ENCODE measurements at places on chromosomes 16 and 17.
A peak's percentile ranks its signal among the peaks of the same experiment; 100 is the strongest.

DNA sequence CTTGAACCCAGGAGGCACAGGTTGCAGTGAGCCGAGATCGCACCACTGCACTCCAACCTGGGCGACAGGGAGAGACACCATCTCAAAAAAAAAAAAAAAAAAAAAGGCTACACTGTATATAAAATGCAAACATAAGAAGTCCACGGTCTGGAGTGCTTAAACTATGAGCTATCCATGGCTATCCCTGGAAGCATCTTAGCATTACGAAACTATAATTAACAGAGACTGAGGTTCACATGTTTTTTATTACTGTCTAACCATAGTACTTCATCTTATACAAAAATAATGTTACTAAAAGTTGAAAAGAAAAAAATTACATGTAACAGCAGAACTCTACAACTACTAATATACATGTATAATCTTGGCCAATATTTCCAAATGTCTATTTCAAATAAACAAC, 32.8 kb downstream of the HELZ start:
- DNase-seq = no peak

GRCh38 chr17:17361867-17362539, 58.8 kb downstream of the NT5M start:
- DNase-seq = no peak

- no peak for DNase-seq
Observed at GRCh38 chr16:16014329-16015224, 65.2 kb downstream of the ABCC1 start.

GRCh38 chr17:42283241-42284023, 4.9 kb upstream of the STAT5A start:
- no peak for DNase-seq

- no peak for DNase-seq
Observed at GRCh38 chr17:49229805-49230600, 584 bp downstream of the PHOSPHO1 start.

GRCh38 chr16:85028685-85029407, 1.3 kb downstream of the KIAA0513 start:
- DNase-seq = no peak

DNA sequence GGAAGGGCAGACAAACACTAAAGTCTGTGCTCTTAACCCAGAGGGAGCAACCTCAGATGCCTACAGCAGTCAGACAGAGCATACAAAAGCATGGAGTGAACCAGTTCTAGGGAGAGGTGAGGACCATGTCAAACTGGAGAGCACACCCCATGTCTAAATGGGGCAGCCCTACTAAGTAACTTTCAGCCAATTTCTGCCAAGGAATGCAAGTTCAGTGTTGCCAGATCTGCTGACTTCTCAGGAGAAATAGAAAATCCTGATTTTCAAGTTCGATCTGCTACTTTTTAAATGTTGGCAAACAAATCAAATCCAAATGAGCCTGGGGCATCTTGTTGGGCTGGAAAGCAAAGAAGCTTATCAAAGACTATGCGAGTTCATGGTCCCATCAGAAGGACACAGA, 17.5 kb upstream of the SCNN1B start:
- DNase-seq = no peak

- DNase-seq = no peak
Observed at GRCh38 chr16:12449795-12450194, 353.9 kb downstream of the CPPED1 start.

- DNase-seq = no peak
Observed at GRCh38 chr17:76408037-76408849, 23.8 kb downstream of the SPHK1 start.

DNA sequence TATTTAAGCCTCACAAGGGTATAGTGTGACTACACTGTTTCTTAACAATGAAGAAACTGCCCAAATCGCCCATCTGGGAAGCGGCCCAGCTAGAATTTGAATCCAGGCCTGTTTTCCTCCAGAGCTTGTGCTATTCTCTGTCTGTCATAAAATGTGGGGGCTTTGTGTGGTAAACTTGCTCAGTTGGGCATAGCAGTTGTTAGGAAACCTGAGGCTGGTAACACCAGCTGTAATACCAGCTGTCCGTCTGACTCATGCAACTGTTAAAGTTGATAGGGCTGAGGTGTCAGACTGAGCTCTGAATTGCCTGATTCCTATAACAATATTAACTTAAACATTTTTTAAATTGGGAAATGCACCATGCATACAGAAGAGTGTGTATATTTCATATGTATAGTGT, 9.3 kb downstream of the NOD2 start:
- no peak for DNase-seq

DNA sequence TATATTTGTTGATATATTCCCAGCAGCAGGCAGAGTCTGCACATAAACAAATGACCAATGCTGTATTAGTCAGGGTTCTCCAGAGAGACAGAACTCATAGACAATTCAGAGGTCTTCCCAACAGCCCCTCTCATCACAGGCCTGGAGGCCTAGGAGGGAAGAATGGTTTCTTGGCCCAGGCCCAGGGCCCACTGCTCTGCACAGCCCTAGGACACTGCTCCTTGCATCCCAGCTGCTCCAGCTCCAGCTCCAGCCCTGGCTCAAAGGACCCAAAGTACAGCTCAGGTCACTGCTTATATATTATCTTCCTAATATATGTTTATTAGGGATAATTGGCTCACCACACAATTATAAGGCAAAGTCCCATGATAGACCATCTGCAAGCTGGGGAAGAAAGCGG, 749.9 kb downstream of the KCNJ2 start:
- no peak for DNase-seq

- no peak for DNase-seq
Observed at GRCh38 chr17:2267354-2267753, 36.2 kb downstream of the SMG6 start.

- DNase-seq = peak; percentile 64
Observed at GRCh38 chr17:67194134-67194533, 50.9 kb downstream of the HELZ start.

DNA sequence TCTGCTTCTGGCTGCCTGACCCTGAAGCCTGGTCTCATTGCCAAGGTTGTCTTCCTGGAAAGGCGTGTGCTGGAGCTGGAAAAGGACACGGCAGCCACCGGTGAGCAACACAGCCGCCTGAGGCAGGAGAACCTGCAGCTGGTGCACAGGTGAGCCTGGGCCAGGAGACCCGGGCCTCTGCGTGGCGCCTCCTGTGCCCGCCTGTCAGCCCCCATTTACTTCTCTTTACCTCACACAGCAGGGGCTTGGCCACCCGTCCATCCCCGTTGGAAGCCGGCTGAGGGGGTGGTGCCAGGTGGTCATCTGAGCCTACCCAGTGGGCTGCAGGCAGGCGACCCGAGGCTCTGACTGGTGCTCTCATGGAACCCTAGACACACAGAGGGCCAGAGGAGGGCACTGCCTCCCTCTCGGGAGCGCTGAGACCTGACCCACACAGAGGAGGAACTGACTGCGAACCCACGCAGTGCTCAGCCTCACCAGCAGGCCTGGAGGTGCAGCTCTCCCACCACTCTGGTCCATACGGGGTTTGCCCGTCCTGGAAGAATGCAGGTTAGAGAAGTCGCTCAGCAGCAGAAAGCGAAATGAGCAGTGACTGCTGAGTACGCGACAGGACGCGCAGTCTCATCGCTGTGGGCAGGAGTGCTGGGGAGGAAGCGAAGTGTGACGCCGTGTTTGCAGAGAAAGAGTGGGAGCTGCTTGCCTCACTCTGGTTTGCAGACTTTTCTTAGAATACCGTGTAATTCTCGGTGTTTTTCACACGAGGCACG, 21.9 kb upstream of the CAPN15 start:
- DNase-seq = no peak

GRCh38 chr16:75012380-75013081, 13.7 kb downstream of the ZNRF1 start:
- no peak for DNase-seq

- no peak for DNase-seq
Observed at GRCh38 chr17:59859444-59860025, 33.2 kb downstream of the TUBD1 start.

DNA sequence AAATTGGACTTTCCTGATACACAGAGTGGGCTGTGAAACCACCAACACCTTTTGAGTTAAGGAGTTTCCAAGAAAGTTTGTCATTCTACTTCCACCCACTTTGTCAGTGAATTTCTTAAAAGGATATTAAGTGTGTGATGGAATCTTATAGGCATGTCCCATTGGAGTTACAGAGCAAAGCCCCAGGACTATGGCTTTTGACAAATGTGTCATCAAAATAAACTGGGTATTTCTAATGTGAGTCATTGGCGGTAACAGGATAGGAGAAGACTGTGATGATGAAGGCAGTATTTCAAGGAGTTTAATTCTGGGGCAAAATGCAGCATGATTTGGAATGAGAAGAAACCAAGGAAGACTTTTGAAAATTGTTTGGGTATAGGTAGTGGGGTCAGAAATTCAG, 1013.8 kb upstream of the EEF2KMT start:
- DNase-seq = no peak

DNA sequence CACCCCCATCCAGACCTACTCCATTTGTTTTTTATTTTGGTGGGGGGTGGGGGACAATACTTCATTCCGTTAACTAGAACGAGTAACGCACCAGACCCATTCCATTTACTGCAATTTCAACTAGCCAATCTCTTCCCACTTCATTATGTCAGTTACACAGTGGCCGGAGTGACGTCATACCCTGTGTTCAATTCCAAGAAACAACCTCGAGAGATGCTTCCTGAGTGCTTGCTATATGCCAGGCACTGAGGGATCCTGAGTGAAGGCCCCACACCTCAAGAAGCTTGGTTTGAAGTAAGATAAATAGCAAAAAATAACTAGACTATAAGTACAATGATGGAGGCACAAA, 9.1 kb upstream of the SIAH1 start:
- DNase-seq = no peak

- DNase-seq = no peak
Observed at GRCh38 chr17:54860617-54861470, 39.8 kb upstream of the TOM1L1 start.

GRCh38 chr17:72903522-72903921, 189.0 kb downstream of the SLC39A11 start:
- DNase-seq = no peak

- DNase-seq = no peak
Observed at GRCh38 chr16:56048425-56049105, 142.7 kb upstream of the GNAO1 start.

- no peak for DNase-seq
Observed at GRCh38 chr17:74520790-74521480, 10.3 kb downstream of the CD300LB start.

GRCh38 chr16:85437166-85438052, 175.7 kb upstream of the GSE1 start:
- no peak for DNase-seq

DNA sequence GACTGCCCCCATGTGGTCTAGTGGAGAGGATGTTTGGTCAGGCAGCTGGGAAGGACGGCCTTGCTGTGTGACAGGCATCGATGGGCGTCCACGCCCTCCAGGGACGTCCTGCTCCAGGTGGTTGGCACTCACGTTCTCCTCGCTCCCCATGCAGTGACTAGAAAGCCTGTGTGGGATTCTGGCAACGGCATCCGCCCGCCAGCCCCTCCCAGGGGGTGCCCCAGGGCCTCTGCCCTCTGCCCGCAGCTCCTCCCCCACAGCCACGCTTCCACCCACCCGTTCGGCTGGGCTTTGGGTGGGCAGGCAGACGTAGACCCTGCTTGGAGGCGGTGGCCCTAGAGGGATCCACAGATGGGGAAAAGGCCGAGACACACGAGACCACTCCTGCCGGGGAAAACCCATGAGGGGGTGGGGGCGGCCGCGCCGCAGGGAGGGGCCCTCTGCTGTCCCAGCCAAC, 4.7 kb upstream of the IL17C start:
- peak; percentile 29 for DNase-seq

- no peak for DNase-seq
Observed at GRCh38 chr17:79073706-79074088, 927 bp upstream of the ENGASE start.

DNA sequence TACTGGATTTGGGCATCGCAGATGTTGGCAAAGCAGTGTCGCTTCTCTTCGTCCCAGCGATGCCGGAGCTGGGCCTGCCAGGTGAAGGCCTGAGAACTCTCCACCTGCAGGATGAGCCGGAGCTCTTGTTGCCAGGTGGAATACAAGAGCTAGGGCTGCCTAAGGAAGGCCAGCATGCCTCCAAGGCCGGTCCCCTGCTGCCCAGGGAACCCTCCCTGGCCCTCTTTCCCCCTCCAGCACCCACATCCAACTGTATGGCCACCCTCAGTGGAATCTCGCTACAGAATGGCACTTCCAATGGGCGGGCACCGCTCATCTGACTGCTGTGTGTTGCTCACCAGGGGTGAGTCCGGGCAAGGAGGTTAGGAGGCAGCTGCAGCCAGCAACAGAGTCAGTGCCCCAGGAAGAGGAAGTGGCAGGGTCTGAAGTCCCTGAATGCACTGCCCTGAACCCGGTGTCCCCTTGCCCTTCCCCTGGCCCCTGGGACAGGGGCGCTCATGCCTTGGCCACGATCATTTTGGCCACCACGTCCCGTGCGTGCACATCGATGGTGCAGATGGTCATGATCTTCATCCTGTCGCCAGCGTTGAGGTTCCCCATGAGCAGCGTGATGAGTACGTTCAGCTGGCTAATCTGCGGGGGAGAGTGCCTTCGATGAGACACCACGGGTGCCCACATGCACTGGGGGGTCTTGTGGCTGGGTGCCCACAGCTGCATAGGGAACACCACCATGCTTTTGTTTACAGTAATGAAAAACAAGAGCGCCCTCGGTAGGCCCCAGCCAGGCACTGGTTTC, 75.8 kb downstream of the DNAH17 start:
- DNase-seq = no peak

DNA sequence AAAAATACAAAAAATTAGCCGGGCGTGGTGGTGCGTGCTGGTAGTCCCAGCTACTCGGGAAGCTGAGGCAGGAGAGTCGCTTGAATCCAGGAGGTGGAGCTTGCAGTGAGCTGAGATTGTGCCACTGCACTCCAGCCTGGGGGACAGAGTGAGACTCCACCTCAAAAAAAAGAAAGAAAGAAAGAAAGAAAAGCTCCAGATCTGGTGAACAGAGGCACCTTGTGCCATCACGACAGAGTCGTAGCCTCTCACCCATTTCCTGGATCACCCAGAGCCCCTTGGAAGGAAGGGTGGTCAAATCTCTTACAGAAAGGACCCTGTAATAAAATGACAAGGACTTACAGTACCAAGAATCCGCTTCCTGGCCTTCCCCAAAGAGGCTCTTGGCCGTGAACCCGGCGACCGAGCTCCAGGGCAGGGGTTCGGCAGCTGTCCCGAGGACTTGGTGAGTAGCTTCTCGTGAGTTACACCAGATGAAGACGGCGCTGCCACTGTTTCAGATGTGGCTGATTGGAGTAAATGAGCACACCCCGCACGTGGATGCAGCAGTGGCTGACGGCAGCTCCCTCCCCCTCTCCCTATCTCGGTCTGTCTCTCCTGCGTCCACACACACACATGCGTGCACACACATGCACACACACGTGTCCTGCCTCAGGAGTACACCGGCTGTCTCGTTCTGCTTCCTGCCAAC, 13.5 kb downstream of the LGALS3BP start:
- DNase-seq = no peak

DNA sequence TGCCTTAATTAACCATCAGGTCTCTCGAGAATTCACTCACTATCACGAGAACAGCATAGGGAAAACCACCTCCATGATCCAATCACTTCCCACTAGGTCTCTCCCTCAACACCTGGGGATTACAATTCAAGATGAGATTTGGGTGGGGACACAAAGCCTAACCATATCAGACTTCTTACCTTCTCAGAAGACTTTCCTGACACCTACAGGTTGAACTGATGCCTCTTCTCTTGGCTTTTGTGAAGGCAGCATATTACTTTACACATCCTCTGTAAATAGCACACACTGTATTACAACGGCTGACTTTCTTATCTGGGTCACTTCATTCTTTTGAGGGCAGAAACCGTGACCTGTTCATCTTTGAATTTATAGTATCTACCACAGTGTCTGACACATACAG, 23.6 kb downstream of the BMERB1 start:
- DNase-seq = no peak
